ENCODE measurements at places on chromosomes 16 and 17.

DNA sequence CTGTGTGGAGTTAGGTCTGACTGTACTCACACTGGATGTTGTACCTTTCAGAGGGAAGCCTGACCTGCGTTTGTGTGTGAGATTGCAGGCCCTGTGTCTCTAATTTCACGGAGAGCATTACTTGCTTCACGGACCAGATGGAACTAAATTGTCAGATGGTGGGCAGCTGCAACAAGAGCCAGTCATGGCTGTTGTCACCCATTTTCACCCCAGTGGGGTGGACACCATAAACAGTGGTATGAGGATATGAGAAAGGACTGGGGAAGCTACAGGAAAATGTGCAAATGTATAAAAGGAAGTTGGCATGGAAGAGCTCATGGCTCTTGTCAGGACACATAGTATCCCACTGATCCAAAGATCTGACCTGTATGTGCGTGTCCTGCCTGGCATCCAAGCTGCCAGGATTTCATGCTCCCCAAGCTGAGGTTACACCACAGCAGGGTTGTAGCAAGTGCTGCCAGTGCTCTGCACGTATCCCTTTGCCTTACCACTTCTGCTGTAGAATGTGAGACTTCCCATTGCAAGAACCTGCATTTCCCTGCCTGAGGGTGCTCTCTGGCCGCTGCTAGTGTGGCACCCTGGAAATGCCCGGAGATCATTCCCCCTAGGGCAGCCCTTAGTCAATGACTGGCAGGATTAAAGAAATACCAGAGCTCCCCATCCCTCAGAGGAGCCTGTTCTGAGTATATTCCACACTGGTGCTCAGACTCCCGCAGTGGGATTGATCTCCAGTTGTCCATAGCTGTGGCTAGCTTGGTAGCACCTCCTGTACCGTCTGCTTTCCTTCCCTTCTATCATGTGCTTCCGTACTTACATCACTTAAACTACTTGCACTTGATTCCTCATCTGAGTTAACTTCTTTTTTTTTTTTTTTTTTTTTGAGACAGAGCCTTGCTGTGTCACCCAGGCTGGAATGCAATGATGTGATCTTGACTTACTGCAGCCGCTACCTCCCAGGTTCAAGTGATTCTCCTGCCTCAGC, 70.4 kb upstream of the TANC2 start:
- no peak for DNase-seq

- no peak for DNase-seq
These were observed 75.9 kb upstream of the TNRC6C start for GRCh38 chr17:77882481-77883212.

DNA sequence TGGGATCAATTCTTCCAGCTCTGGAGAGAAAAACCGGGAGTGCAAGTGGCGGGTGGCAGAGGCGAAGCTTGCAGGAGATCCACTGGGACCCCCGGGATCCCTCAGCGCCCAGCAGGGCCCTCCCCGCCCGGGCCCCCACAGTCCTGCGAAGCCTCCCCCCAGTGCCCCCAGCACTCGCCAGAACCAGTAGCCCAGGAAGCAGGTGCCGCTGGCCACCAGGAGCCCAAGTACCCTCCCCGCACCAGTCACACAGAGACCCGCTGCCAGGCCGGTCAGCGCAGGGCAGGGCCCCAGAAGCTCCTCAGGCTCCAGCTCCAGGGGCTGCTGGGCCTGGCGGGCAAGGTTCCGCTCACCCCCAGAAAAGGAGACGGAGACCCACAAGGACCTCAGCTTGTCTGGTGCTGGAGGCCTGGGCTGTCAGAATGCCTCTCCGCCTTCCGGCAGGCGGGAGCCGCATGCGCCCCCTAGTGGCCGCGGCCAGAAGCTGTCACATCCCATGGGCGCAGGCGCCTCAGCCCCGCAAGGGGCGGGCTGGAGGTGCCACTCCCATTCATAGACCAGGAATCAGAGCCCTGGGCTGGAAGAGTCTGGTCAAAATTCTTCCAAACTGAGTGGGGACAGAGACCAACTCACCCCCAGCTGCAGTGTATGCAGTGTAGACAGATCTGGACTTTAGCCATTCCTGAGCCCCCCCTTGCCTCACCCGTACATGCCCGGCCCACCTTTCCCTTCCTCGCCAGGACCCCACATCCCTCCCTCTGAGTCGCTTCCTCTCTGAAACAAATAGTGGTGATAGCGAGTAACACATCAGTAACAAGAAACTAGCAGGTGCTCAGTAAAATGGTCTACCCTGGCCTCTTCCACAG, 1002.3 kb downstream of the KCNJ18 start:
- no peak for DNase-seq

DNA sequence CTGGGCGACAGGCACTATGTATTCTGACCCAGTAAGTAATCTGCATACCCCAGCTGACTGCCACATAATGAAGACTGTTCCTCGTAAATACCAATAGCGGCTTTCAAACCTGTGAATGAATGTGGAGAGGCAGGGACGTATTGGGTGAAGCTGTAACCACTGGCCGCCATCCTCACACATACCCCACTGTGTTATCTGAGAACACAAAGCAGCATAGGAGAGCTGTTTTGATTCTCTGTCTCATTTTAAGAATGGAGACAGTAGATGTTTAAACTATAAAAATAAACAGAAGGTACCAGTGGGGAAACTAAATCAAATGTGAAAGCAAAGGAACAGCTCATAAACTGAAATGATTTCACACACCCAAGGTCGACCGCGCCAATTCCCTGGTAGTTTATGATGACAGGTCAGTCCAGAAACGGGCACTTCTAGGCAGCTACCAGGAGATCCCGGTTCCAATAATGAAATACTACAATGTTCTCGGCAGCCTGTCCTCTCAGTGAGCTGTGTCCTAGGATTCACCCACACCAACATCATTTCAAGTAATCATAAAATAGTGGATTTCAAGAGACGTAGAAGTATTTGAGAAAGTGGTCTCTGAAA, 109.7 kb downstream of the ADCY9 start:
- no peak for DNase-seq

GRCh38 chr17:8438441-8438840, 2.8 kb downstream of the NDEL1 start:
- no peak for DNase-seq

GRCh38 chr17:57544401-57544800, 200.7 kb downstream of the CCDC182 start:
- no peak for DNase-seq
